Foreskin keratinocyte (primary cell): ENCODE measurements at places on chromosomes 12 and 14. TPM values are rescaled to one million over a fixed set of nuclear protein-coding genes. Genes with fewer than 3 reads are reported as not detected.

GRCh38 chr12:83168751-83169150, 482.0 kb downstream of the TMTC2 start:
- DNase-seq, result no peak

- no peak for DNase-seq
Observed at GRCh38 chr14:69937367-69938081, 58.3 kb downstream of the SMOC1 start.

GRCh38 chr12:92695577-92695976, 7.2 kb upstream of the PLEKHG7 start:
- no peak for DNase-seq

GRCh38 chr12:98149270-98149669, 366.1 kb upstream of the TMPO start:
- DNase-seq, result no peak

Gene PTPRO
- total RNA-seq, result 0.03 and 0.07 TPM in 2 replicates

Gene GPR137C
- 0.17 and 0.21 TPM in 2 replicates for total RNA-seq

Gene AGAP2
- 0.35 and 0.82 TPM in 2 replicates for total RNA-seq

Gene IL23A
- total RNA-seq, result 5.0 and 7.3 TPM in 2 replicates
